ENCODE measurements at places on chromosomes 4 and X.

- DNase-seq, result no peak
Observed at GRCh38 chr4:162952232-162952631, 214.5 kb downstream of the NAF1 start.

DNA sequence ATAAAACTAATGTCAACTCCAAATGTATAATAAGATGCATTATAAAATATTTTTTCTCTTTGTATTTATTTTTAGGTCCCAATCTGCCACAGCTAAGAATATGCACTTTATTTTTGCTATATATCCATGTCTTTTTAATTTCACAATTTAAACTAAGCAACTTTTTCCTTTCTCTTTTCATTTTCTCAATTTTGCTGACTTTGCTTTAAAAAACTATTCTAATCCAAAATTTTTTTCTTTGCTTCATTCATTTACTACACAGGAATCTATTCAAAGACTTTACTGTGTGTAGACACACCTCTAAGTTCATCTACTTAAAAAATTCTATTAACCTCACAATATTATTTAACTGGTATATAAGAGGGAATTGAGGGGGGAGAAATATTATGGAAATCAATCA, 201.9 kb downstream of the ADGRA3 start:
- no peak for DNase-seq

GRCh38 chr4:12729384-12729783, 754.8 kb downstream of the RAB28 start:
- DNase-seq, result no peak

- DNase-seq, result no peak
Observed at GRCh38 chr4:121951521-121952110, at the start of gene TRPC3. TSS of gene TRPC3 (minus strand) at chr4:121952060. CDS start at chr4:121951680, 380 bp downstream.

DNA sequence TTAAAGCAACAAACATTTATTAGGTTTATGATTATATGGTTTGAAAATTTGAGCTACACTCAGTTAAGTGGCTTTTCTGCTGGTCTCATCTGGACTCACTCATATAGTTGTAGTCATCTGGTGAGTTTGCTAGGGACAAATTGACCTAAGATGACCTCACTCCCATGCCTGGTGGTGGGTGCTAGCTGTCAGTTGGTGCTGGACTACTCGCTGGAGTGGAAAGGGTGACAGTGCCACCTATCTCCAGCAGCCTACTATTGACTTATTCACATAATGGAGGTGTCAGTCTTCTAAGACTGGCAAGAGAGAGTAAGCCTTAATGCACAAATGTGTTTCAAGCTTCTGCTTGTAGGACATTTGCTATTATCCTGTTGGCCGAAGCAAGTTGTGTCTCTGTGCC, 88.2 kb downstream of the TASL start:
- no peak for DNase-seq

DNA sequence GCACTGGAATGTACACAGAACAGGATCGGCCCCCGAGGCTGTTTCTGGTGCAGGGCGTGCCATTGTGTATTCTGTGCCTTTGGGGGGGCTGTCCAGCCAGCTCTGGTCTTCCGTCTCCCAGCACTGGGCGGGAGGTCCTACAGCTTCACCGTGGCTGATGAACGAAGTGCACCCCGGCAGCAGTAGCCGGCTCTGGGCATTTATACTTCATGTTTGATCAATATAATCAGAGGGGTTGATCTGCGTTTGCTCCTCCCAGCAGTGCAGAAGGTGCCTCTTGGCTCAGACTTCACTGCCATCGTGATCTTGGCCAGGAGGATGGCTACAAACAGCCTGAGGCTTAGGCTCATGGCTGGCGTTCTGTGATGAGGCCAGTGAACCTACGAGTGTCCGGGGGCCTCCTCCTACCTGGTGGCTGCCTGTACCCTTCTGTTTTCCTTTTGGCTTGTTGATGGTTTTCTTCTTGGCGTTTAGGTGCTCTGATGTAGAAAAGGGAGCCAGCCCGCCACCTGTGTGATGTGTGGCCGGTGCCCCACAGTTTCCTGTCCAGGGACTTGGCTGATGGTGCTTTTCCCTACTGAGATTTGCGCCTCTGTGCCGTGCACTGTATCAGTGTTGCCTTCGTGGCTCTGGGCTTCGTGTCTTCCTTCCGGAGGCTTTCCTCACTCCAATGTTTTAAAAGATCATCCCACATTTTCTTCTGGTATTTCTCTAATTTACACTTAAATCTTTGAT, 31.2 kb upstream of the HGFAC start:
- DNase-seq, result no peak

DNA sequence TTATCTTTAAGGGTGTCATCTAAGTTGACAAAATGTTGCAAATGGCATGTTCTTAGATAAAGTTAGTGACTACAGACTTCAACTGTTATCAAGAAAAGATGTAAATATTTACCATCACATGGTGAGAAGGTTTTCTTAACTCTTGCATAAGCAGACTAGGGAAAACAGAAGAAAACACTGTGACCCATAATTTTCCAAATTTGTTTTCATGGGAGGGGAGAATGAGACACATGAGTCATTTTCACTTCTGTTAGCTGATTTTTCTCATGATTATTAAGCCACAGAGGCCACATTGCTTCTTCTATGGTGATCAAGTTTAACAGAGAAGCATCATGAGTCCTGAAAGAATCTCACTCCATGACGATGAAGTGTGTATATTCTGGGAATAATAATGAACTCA, 30.2 kb upstream of the SYTL5 start:
- DNase-seq, result no peak

DNA sequence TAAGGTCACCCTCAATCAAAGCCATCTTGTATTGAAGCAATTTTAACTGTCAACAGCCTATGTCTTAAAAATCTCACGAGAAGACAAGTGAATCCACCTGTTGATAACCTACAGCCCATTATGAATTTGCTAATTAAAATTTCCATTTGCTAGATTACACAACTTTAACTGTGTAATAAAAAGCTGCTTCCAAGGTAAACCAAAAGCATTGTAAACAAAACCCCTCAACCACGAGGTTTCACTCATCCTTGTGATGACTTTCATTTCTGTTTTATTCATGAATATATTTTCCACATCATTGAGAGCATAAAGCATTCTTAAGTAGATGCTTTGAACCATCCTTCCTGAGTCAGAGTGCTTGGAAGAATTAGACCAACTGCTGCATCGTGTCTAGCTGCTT, 217.5 kb upstream of the GYPA start:
- DNase-seq, result no peak

DNA sequence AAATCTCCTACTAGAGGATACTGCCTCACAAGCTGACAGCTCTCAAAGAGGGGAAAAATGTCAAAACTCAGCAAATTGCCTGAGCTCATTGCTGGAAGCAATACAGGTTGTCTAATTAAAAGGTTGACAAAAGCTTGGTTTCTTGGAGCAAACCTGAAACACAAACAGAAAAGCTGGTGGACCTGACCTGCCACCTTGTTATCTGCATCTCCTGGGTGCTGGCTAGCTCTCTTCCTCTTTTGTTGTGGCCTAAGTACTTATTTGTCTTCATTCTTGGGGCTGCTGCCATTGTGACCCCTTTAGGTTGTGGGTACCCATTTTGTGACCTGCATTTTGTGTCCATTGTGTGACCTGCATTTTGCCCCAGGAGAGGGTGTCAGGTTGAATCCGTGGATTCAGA, 184.5 kb downstream of the KIT start:
- no peak for DNase-seq

- DNase-seq, result no peak
Observed at GRCh38 chrX:26788402-26788998, 572.5 kb downstream of the MAGEB5 start.

DNA sequence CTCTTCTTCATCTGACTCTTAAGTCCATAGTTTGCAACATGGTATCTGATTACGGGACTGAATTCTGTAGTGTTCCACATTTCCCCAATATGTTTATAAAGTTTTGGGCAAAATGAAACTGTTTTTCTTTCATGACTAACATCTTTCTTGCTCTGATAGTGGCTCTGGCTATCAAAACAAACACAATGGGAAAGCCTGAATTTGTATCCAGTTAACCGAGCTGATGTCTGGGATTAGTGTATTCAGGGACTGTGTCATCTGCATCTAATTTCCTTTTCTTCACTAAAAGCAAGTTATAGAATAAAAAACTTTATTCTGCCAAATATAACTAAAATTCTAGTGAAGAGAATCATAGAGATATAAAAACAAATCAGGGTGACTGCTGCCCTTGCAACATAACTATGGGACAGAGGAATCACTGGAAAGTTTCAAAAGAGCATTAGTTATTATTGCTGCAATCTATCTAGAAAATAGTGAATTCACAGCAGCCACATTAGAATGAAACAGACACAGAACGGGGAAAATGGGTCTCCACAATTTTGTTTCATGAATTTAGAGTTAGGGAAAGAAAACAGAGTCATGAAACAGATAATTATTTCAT, 61.3 kb downstream of the ANTXR2 start:
- DNase-seq, result no peak

DNA sequence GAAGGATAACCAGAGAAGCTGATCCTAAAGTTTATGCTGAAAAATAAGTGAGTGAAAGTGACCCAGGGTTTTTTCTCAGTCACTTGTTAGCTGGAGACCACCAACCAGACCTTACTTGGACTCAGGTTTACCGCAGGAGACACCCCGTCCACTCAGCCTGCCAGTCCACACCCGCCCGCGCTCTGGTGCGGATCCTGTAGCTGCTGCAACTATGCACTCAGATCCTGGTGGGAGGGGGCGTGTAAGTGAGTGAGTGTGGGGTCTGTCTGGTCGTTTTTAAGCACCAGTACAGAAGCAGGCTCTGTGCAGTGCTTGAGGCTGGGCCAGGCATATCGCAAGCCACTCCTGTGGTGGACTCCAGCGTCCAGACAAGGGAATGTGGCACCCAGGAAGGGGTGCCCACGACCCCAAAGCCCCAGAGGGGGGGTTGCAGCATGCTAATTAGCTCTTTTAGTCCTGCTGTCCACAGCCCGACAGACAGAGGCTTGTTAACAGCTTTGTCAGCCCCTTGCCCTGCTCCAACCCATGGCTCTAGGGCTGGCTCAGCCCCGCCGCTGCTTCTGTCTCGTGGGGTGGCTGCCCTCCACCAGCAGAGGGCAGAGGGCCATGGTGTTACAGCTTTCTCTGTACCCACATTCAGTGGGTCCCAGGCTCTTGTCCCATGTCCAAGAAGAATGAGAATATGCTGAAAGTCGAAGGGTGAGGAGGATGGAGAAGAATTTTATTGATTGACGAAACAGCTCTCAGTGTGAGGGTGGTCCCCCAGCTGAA, 40.4 kb upstream of the PPP1R2C start:
- no peak for DNase-seq
